ENCODE measurements at places on chromosomes 16 and 17.
A peak's percentile ranks its signal among the peaks of the same experiment; 100 is the strongest.

- no peak for DNase-seq
These were observed 53.1 kb downstream of the ACSM2A start for GRCh38 chr16:20504418-20504817.

DNA sequence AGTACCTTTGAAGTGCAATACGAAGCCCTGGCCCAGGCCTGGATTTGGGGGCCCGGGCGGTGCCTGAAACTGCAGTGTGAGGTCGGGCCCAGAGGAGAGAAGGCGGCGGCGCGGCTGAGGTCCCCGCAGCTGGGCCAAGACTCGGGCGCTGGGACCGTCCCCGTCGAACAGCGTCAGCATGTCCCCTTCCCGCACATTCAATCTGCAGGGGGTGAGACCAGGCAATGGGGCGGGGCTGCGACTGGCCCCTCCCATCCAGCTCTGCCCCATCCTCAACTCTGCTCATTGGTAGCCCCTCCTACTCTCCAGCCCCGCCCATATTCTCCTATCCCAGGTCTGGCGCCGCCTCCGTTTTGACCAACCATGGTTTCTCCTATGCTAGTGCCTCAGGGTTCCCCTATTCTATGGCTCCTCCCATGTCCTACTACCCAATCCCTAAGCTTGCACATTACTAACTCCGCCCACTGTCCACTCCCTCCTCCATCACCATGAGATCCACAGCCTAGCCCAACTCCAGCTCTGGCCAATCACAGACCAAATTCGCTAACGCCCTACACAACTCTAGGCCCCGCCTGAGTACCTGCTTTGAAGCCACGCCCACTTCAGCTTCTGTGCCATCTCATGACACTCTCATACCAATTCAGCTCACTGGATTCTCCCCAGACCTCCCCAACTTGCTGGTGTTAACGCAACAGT lies 14.4 kb upstream of the CDIPT start:
- DNase-seq = no peak

DNA sequence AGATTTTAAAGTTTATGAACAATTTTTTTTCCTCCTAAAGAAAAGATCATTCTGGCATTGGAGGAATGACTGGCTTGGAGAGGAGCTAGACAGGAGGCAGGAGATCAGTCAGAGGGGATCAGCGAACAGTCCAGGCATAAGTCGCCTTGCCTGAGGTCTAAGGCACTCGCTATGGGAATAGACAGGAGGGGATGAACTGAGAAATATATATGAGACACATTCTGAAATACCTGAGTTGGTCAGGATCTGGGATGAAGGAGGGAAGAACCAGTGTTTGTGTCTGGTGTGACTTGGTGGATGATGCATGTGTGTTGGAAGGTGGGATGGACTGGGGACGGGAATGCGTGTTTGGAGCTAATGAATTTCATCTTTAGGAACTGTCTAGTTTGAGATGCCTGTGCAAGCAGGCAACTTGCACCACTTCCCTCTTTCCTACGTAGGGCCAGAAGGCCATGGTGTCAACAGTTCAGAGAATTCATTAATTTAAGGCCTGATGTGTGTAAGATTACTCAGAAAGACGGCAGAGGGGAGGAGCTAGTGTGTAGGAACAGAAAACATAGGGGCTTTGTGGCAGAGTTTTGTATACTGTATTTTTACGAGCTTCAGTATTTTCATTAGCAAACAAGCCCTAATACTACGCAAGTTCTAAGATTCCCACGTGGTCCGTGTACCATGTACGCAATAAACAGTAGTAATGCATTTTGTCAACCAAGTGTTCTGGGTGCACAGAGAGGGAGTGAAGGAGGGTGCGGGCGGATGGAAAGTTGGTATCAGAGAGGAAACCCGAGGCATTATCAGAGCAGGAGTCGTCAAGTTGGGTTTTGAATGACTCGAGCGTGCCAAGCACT lies 825 bp downstream of the HEATR6 start:
- no peak for DNase-seq

DNA sequence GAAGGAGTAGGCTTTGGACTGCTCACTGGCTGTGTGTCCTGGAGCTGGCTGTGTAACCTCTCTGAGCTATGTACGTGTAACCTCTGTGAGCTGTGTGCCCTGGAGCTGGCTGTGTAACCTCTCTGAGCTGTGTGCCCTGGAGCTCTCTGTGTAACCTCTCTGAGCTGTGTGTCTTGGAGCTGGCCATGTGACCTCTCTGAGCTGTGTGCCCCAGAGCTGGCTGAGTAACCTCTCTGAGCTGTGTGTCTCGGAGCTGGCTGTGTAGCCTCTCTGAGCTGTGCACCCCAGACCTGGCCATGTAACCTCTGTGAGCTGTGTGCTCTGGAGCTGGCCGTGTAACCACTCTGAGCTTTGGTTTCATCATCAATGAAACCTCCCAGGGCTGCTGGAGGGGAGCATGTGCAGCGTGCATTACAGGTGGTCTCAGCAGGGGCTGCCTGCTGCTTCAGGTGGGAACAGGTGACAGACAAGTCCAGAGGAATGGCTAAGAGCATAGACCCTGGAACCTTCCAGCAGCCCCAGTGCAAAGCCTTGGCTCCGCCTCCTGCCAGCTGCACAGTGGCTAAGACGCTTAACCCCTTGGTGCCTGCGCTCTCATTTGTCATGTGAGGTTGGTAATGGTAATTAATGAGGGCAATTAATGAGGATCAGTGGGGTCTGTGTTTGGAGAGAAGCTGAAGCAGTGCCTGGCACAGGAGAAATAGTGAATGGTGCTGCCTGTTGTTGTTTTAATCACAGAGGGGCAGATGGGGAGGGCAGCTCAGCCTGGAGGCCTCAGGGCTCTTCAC lies 86.7 kb downstream of the KATNIP start:
- no peak for DNase-seq

GRCh38 chr17:17204041-17204591 lies 2.0 kb downstream of the PLD6 start:
- no peak for DNase-seq

DNA sequence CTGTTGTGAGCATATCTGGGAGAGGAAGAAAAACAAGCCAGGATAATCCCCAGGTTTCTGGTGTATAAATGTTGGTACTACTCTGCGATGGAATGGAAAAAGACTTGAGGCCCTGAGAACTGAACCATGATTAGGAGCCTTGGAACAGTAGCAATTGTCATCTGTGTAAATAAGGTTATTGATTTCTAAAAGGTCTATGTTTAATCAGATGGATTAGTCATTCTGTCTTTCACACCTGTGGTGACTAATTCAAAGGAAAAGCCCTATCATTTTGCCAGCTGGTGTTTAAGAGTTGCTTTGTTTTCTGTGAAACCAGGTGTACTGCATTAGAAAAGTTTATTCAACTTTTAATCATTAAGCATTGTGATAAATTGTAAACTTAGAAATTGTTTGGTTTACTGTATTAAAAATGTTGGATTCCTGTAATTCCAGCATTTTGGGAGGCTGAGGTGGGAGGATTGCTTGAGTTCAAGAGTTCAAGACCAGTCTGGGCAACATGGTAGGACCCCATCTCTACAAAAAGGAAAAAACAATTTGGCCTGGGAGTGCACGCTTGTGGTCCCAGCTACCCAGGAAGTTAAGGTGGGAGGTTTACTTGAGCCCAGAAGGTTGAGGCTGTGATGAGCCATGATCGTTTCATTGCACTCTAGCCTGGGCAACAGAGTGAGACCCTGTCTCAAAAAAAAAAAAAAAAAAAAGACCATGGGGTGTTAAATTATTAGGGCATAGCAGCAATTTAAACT lies 29.0 kb upstream of the KPNB1 start:
- DNase-seq = no peak

GRCh38 chr16:9123871-9124270 lies 32.4 kb downstream of the HAPSTR1 start:
- DNase-seq = no peak

DNA sequence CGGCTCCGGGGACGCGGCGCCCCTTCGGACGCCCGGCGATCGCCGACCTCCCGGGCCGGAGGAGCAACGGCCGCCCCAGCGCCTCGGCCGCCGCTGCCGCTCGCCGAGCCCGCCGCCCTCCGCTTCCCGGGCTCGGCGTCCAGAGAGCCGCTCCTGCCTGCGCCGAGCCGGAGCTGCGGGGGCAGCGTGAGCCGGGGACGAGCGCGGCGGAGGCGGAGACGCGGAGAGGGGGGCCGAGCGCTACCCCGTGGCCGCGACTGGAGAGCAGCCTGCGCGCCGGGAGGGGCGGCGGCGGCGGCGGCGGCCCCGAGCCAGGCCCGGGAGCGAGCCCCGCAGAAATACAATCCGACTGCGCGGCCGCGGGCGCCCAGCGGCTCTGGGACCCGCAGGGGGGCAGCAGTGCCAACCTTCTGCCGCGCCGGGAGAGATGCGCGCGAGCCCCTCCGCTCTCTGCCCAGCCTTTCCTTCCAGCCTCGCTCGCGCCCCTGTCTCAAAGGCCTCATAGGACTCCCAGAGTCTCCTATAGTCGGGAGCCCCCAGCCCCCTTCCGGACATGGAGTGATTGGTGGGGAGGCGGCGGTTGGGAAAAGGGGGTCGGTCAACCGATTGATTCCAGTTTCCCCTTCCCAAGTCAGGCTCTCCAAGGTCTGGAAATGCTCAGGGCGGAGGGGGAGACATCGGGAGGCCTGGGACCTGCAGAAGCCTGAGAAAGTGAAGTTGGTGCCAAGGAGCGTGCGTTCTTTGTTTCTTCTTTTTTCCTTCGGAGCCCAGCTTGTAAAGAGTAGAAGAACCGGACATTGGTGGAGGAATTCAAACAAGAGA lies 1.0 kb upstream of the SDK2 start:
- DNase-seq = peak; percentile 87

GRCh38 chr17:64259922-64260321 lies 3.1 kb downstream of the TEX2 start:
- DNase-seq = no peak

DNA sequence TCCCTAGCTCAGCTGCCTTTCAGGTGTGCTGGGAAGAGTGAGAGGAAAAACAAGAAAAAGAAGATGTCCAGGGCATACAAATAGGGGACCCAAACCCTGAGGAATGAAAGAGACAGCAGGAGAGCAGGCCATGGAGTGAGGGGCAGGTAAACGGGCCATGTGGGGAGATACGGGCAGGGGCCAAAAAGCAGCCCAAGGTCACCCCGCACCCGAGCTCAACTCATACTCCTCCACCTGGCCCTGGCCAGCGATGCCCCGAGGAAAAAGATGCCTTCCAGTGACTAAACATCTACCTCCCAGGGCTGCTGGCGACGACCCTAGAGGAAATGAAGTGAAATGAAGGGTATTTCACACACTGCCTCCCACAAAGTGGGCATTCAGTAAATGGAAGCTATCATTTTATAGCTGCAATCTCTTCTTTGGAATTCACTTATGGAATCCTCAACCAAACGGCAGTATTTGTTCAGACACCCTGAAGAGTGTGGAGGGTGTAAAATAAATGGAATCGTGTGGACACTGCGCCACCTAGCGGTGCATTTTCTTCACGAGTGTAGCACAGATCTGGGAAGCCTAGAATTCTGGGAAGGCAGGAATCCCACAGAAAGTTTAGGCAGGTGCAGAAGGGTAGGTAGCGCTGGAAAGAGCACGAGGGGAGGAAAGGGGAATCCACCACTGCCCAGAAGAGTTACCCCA lies 14.9 kb downstream of the ELAC2 start:
- peak; percentile 45 for DNase-seq

- peak; percentile 84 for DNase-seq
These were observed 138.2 kb downstream of the CYLD start for GRCh38 chr16:50879873-50880695.

DNA sequence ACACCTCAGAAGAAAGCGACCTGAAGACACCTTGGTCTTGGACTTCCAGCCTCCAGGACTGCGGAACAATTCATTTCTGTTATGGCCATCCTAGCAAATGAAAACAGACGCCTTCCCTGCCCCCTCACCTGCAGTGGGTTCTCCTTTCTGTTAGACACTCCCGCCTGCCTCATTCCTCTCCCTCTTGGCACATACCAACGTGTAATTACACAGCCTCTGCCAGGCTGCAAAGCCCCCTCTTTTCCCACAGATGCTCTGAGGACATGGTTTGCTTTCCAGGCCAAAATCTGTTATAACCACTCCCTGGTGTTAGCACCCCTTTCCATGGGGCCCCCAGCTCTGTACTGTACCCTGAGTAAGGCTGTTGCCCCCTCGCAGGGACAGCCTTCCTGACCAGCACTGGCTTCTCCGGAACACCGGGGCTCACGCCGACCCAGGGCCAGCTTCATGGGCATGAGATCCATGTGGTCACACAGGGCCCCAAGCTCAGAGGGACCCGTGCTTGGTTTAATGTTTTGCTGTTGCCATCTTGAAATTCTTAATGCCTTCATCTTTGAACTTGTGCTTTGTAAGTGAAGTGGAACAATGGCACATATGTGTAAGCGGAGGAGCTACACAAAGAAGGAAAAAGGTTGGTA lies 64.1 kb downstream of the SDK2 start:
- no peak for DNase-seq

DNA sequence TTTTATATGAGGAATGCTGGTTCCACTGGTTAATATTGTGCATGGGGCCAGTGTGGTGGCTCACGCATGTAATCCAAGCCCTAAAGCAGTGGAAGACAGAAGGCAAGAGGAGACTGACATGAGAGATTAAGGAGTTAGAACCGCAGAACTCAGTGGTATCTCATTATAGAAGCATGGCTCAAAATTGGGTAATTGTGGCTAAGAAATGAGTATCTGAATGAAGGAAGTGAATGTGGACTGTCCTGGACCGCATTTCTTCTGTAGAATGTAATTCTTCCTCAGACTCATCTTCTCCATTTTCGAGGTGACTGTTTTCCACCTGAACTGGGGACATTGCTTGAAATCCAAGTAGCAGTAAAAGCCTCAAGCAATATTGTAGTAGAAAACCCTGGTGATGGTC lies 42.6 kb upstream of the CDR2 start:
- DNase-seq = no peak

GRCh38 chr16:67562918-67563707 lies 787 bp downstream of the CTCF start:
- peak; percentile 30 for DNase-seq

DNA sequence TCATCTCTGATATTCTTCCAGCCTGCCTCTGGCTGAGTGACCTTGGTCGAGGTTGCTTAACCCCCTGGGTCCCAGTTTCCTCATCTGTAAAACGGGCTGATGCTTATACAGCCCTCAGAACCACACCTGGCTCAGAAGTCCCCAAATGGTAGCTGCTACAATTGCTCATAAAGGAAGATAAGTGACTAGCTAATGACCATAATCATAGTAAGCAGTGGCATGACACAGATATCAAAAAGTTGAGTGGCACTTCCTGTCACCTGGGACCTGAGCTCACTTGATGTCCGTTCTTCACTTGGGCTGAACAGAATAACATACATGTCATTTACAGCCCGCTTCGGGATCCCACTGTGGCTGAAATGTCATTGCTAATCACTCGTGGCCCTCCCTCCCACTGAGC lies 1.8 kb downstream of the MGRN1 start:
- DNase-seq = no peak

Data from NCI-H1436 (cell line).